ENCODE measurements at places on chromosomes 7 and 10.

DNA sequence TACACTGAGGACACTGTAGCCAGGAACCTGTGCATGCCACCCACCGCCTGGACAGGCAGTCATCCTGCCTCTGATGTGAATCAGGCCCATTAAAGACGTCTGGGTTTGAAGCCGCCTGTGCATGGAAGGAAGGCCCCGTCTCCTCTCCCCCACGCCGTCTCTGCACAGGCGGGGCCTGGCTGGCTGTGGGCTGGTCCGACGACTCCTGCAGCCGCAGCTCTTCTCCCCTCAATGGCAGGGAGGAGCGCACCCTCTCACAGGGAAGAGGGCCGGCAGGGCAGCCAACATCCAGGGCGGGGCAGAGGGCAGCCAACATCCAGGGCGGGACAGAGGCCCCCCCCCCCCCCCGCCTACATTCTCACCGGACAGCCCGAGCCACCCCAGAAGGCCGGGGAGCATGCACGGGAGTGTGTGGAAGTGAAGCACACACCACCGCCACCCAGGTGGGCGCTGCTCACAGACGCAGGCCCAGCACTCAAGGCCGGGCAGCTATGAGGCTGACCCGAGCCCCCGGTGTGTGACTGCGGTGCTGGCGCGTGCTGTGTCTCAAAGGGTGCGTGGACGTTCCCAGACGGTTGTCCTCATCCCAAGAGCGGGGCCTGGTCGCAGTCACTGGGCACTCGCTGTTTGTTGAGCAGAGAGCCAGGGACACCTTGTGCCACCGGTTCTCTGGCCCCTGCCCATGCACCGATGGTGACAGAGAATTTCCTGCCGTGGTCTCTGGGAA, 19.1 kb downstream of the DPYSL4 start:
- DNase-seq: no peak

- DNase-seq: no peak
Observed at GRCh38 chr7:148852272-148852671, 31.8 kb downstream of the EZH2 start.

GRCh38 chr10:84510121-84510520, 181.7 kb downstream of the CCSER2 start:
- no peak for DNase-seq

DNA sequence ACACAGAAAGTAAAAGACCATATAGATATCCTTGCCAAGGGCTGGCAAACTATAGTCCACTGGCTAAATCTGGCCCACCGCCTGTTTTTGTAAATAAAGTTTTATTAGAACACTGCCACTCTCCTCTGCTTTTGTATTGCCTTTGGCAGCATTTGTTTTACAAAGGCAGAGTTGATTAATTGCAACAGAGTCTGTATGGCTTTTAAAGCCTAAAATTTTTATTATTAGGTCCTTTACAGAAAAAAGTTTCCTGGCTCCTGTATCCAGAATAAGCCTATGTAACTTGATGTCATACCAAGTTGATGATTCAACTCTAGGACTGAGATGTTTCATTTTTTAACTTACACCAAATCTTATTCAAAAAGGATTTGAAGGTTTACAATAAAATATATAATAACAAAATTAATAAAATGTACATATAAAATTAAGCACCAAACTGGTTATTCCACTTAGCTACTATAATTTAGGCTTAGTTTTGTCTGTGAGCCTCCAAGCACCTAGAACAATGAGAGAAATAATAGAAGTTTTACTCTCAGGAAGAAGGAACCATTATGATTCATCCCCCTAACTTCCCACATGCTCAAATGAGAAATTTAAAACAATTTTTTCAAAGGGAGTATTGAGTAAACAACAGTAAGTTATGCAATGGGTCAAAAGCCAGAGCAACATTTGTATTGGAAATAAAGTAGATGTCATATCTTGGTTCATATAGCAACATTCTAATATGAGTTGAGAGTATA, 31.9 kb downstream of the CPED1 start:
- no peak for DNase-seq

- DNase-seq: no peak
Observed at GRCh38 chr7:96920713-96921112, 84.6 kb upstream of the DLX6 start.

- DNase-seq: no peak
Observed at GRCh38 chr7:1710936-1711335, 40.9 kb downstream of the ELFN1 start.

DNA sequence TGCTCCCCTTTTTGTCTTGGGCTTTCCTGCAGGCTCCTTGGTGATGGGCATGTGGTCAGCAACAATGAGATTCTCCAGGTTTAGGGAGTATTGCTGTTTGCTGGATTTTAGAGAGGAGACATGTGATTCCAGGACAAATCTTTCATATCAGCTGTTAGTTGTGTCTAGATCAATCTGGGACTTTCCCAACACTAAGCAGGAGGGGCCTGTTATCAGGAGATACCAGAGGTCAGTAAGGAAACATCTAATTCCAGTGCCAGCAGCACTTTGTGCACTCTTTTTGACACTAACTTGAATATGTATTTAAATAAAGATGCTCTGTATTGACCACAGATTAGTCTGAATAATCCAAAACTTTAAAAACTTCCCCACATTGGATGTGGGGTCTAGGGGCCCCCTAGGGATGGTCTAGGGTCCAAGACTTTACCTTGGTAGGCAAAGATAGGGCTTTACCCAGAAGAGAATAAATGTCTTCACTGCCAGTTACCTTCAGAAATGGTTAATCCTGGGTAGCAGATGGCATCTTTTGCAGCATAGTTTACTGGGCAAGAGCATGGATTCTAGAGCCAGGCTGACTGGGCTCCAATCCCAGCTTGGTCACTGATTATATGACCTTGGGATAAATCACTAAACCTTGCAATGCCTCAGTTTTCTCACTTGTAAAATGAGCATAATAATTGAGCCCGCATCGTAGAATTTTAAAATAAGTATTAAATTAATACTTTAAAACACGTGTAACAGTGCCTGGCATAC, 6.4 kb upstream of the FIGNL1 start:
- DNase-seq: no peak

Data from activated CD4-positive, CD25-positive, alpha-beta regulatory T cell (primary cell).